ENCODE measurements at places on chromosomes 11 and 22. TPM values are rescaled to one million over a fixed set of nuclear protein-coding genes. Genes with fewer than 3 reads are reported as not detected.

Gene DMC1
- 86.2 TPM for total RNA-seq

Gene ACRV1
- not detected for total RNA-seq

Gene PRG3
- not detected for total RNA-seq

Gene POU2F3
- total RNA-seq = not detected

Gene SERPING1
- total RNA-seq = 81.8 TPM
